ENCODE measurements at places on chromosomes 13 and 19.

DNA sequence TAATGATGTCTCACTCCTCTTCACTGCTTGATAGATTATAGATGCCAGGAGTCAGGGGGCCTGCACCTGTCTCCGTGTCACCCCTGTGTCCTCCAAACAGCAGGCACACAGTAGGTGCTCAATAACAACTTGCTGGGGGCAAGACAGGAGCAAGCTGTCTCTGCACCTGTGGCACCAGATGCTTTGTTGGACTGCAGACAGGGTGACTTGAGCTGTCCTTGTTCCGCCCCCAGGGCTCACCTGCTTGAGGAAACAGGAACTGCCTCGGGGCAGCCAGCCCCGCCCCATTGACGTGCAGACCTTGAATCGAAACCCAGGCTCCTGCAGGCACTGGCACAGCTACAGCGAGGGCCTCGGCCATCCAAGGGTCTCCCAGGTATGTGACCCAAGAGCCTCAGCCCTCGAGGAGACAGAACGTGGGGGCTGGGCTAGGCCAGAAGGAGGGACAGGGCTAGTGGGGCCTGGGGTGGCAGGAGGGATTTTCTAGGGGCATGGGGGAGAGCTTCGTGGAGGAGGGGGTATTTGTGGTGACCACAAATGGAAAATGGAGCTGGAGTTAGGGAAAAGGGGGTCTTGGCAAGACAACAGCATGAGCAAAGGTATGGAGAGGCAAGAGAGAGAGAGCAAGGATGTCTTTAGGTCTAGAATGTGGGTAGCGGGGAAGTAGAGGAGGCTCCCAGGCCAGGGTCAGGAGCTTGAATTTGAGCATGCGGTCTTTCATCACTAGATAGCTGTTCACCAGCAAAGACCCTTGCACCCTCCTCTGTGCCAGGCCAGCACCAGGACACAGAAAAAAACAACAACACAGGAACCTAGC, at the start of gene HSH2D:
TSS of gene HSH2D (plus strand) at position 287 of the 817 bp plus-strand sequence. CDS start 5,066 bp downstream, outside the sequence.
- DNase-seq = no peak

DNA sequence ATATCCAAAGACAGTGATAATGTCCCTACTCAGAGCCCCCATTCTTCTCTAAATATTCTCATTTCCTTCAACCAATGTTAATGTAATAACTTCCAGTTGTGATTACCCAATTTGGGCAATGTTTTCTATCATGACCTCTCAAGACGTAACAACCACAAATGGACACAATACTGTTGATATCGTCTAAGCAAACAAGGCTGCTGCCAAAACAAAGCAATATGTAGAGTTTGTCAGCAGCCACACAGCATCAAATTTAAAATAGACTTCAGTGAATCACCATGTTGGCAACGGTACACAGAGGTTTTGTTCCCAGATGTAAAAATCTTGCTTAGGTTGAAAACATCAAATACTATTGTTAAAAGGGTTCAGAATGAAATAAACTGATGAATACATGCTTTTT, 205.1 kb downstream of the DACH1 start:
- no peak for DNase-seq

- DNase-seq = no peak
Observed at GRCh38 chr13:73462241-73462640, 403.4 kb downstream of the KLF5 start.

- no peak for DNase-seq
Observed at GRCh38 chr19:5024282-5024681, 55.4 kb downstream of the KDM4B start.

GRCh38 chr13:18977857-18978256, 203.8 kb downstream of the TUBA3C start:
- DNase-seq = no peak

GRCh38 chr13:19605161-19605955, 28.1 kb upstream of the MPHOSPH8 start:
- no peak for DNase-seq

DNA sequence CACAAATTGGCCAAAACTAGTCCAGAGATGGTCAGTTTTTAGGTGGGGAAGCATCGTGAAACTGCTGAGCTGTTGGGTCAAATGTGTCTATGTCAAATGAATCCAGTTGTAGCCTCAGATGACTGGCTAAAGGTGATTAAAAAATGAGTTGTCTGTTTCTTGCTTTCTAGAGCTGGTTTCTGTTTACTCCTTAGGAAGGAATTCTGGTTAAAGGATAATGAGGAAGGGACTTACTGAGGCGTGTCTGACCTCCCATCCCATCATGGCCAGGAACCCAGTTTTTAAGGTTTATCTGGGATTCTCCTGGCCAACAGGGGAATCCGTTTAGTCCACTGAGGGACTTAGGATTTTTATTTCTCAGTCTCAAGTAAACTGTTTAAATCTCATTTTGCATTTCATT, 256.5 kb downstream of the UQCRFS1 start:
- DNase-seq = no peak

DNA sequence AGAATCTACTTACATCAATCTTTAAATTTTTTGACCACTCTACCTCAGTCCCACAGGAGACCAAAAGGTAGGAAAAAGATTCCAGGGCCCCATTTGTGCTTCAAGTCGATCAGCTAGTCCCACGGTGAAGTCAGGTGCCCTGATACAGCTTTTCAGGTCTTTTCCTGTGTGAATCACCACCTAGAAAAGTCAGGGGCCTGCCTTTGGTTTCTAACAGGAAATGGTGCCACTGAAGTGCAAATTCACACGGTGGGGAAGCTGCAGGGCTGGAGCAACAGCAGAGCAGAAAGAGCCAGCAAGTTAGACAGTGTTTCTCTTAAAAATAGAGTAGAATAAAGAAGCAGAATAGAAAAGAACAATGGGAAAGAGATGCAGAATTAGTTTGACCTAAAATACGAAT, 107.5 kb downstream of the KLF12 start:
- no peak for DNase-seq

DNA sequence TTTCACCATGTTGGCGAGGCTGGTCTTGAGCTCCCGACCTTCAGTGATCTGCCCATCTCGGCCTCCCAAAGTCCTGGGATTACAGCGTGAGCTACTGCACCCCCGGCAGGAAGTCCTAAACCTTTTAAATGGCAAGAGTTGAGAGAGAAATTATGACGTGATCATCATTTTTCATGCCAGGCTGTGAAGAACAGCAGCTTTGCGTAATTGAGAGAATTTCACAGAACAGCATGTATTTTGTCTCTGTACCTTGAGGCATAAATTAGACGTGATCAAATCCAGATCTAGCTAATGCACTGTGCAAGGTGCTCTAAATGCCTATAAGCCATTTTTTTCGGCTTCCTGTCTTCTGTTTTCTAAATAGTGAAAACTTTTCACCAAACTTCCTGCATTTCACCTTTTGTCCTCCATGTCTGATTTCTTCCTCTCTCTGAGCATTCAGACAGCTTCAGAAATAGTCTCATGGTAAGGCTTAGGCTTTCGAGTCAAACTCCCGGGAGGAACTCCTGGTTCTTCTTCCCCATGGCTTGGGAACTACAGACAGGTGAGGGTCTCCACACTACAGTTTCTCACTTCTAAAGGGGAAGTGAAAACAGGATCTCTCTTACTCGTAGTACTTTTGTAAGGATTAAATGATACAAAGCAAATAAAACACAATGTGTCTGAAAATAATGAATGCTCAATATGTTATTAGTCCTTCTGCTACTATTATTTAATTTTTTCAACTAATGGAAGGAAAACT, 51.0 kb downstream of the WDFY2 start:
- DNase-seq = no peak

GRCh38 chr13:24217601-24218281, 57.2 kb downstream of the SPATA13 start:
- no peak for DNase-seq

GRCh38 chr19:3668331-3669081, 31.8 kb downstream of the PIP5K1C start:
- no peak for DNase-seq

DNA sequence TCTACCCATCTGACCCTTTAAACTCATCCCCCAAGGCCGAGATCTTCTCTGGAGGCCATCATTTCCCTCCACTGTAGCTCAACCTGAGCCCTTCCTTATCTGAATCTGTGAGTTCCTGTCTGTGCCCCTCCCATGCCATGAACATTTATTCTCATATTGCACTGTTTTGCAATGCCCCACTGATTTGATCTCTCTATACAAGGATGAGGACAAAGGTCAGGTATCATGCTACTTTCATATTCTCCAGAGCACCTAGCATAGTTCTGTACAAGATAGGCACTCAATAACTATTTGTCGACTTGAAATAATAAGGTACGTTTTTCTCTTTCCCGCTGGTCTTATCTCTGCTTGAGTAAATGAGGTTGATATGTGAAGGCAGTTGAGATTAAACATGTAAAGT, 135.5 kb downstream of the KLF5 start:
- DNase-seq = no peak

- no peak for DNase-seq
Observed at GRCh38 chr13:74324338-74324737, 190.1 kb upstream of the KLF12 start.

GRCh38 chr13:19056984-19057490, 124.6 kb downstream of the TUBA3C start:
- DNase-seq = no peak

GRCh38 chr19:35106898-35107541, 8.6 kb upstream of the FXYD3 start:
- no peak for DNase-seq

DNA sequence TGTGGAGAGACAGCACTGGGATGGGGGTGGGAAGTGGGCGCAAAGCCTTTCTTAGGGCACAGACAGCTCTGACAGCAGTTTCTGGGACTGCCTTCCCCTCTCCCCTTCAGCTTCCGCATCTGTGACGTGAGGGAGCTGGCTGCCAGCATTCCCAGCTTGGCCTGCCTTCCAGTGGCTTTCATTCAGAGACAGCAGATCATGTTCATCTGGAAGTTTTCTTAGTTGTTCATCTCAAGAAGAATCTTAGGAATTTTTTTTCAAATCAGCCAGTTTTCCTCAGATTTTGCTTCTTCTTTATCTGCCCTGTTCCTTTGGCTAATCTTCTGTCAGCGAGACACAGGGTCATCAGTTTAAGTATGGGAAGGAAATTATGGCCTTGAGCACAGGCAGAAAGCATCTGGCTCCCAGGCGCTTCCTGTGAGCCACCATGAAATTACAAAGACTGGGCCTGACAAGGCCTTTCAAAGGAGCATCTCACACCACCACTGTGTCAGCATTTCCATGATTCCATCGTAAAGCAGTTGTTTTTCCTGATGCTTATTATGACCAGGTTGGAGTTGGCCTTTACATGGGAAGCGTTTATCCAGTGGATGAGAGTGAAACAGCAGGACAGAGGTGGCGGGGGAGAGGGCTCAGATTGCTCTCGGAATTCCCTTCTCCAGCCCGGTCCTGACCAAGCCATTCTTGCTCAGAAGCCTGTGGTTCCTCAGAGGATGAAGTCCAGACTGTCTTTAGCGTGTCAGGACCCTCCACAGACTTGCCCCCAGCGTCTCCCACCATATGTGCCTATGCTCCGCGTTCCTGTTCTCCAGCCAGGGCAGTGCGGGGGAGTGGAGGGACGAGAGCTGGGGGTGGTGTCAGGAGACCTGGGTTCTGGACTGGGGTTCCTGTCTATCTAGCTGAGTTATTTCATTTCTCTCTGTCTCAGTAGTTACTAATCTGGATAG, 43.6 kb downstream of the ARHGAP35 start:
- no peak for DNase-seq

- no peak for DNase-seq
Observed at GRCh38 chr13:49251326-49251725, 3.6 kb downstream of the CDADC1 start.

GRCh38 chr19:50565984-50566903, 2.0 kb downstream of the LRRC4B start:
- DNase-seq = no peak
